Activated CD4-positive, CD25-positive, alpha-beta regulatory T cell treated with anti-CD3 and anti-CD28 coated beads, Interleukin-2, amount 50 U/mL, for 16 hours (primary cell): ENCODE measurements at places on chromosomes 2 and 18.

DNA sequence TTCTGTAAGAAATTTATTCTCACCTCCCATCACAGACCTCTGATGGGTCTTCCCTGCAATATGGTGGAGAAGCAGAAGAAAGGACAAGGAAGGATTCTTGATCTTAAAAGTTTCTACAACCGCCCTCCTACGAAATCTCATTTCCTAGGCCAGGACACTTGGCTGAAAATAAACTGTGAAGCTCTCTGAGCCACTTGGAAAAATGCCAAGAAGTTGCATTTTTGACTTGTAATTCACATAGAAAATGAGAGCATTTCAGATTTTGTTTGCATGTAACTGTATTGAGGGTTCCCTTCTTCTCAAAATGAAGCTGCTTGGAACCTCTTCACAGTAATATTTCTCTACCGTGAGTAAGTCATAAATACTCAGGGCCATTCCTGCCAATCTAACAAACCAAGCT, 458.3 kb upstream of the SLC14A2 start:
- no peak for DNase-seq

- DNase-seq, result no peak
These were observed 2.7 kb downstream of the EHD3 start for GRCh38 chr2:31236433-31237205.

- no peak for DNase-seq
These were observed 293.6 kb upstream of the THUMPD2 start for GRCh38 chr2:40072442-40073232.

- no peak for DNase-seq
These were observed 131.6 kb downstream of the VAPA start for GRCh38 chr18:10045296-10045891.

GRCh38 chr2:187541086-187542085, 12.8 kb downstream of the TFPI start:
- DNase-seq, result no peak

DNA sequence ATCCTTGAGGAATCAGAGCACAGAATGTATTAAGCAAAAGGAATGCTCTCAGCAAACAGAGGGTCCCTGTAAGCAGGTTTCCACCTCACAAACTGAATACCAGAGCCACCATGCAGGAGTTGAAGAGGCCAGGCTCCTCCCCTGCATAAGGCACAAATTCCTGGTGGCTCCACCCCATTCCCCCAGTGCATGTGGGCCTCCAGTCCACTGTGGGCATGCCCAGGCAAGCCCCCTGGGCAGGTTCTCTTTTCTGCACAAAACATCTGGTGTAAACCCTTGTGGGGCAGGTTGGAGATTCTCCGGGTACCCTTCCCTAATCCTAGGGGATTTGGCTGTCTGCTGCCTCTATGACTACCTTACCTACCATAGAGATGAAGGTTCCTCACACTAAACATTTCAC, 166.5 kb downstream of the PTPRM start:
- no peak for DNase-seq

DNA sequence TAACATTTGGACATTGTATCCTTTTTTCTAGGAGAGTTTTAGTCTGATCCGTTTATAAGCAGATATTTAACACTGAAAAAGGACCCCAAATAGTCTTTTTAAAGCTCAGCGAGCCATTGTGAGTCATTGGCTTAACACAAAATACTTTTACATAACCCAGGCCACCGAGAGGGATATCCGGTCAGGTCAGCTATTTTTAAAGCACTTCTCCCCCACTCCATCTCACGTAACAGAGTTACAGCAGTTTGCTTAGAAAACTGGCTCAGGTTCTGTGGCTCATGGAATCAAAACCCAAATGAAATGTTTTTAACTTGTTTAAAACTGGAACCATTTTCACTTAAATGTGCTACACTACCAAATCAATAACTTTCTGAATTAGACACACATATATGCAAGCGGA, 23.9 kb downstream of the COL4A3 start:
- DNase-seq, result no peak

- DNase-seq, result no peak
These were observed 42.8 kb downstream of the DLGAP1 start for GRCh38 chr18:4412286-4412685.

DNA sequence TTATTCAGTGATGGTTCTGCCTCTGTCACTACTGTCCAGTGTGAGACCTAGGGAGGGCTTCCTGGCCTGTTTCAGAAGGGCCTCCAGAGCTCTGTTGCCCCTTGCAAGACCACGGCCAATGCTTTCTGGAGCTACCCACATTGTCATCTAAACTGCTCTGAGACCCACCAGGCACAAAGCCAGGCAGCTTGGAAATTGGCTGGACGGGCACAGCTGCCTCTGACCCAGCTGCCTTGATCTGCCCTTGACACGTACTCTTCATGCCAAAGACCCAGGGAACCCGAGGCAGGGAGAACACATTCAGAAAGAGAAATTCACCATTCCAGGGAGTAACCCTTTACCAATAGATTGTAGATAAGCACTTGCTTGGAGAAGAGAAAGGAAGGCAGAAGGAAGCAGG, 183.7 kb upstream of the SIX2 start:
- DNase-seq, result no peak

- no peak for DNase-seq
These were observed 42.4 kb upstream of the NABP1 start for GRCh38 chr2:191635333-191636234.

DNA sequence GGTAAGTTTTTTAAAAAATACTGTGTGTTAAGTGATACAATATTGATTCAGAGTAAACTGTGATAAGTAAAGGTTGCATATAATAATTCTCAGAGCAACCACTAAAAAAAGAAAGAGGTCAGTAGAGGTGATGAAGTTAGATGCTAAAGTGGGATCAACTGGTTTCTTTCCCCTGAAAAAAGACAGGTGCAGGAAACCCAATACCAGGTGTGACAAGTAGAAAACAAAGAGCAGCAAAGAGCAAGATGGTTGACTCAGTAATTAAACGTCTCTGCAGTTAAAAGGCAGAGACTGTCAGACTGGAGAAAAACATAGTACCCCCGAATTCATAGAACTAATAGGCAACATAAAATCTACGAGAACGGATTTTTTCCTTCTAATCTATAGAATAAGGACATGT, 128.3 kb downstream of the ATP9B start:
- DNase-seq, result no peak

DNA sequence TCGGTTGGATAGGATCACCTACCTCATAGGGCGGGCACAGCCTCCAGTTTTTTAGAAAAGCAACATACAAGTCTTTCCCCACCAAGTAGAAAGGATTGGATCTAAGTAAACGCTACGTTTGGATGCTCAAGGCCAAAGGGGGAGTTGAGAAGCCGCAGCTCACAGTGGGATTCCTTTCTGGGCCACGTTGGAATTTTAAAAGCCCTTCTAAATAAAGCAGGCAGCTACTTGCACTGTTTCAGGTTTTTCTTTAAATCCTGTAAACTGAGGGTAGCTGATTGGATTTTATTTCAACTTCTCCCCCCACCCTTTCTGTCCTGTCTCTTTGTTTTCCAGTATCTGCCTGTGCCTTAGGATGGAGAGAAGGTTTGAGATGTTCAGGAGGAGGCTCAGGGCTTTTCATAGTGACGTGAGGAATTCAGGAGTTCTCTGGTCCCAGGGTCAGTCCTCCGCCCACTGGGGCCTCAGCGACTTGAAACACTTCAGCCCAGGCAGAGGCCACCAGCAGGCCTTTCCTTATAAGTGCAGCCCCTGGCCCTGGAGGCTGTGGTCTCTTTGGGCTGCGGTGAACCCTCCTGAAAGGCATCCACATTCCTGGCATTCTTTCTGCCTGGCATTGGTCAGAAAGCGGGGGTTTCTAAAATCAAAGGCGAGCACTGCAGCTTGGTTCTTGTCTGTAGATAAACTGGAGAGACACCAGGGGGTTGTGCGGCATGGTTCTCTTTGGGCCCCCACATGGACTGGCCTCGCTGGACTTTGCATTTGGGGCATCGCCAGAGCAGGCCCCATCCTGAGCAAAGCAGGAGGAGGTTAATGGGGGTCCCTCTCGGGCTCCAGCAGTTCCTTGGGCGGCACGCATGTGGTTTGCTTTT, 44.5 kb downstream of the SH3BP4 start:
- no peak for DNase-seq

DNA sequence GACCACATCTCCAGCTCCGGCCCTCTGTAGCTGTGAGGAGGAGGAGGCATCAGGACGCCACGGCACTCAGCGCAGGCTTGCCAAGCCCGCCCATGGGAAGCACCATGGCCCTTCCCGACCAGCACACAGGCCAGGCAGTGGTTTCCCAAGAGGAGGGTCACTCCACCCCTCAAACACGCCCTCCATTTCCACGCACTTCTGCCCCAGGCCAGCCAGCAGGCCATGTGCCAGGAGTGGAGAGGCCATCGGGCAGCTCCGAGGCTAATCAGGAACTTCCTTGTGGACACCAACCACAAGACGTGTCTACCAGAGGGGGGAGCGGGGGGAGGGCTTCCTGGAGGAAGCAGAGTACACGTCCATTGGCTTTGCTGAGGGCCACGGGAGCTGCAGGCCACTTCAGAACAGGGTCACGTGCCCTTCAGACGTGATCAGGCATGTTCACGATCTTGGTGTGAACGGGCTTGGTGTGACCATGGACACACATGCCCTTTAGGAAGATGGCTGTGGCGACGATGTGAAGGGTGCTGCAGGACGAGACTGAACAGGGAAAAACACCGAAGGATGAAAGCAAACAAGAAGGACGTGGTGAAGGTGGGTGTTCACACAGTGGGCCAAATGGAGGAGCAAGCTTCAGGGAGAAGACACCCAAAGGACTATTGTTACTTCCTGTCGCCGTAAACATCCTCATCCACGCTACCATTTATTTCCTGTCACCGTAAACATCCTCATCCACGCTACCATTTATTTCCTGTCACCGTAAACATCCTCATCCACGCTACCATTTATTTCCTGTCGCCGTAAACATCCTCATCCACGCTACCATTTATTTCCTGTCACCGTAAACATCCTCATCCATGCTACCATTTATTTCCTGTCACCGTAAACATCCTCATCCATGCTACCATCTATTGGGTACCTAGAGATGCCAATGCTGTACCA, 6.5 kb upstream of the MTERF4 start:
- DNase-seq, result no peak

- DNase-seq, result no peak
These were observed 11.8 kb upstream of the LHCGR start for GRCh38 chr2:48767330-48767729.

GRCh38 chr2:94996305-94997100, 29.0 kb upstream of the MAL start:
- no peak for DNase-seq

- no peak for DNase-seq
These were observed 110.2 kb downstream of the ANTXR1 start for GRCh38 chr2:69123182-69123581.

DNA sequence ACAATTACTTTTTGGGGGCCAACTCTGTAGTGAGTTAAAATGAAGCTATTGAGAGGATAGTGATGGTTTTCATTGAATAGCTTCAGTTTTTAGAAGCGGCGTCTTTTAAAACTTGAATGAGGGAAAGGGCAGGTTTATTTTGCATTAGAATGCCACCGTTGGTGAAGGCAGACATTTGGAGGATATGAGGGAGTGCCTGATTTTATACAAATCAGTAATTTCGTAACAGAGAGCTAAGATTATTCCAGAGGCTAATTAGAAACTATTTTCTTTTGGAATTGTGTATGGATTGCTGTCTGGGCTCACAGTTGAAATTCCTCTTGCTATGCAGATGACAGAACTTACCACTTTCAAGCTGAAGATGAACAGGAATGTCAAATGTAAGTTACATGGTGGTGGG, 67.6 kb downstream of the ITGB1BP1 start:
- no peak for DNase-seq

DNA sequence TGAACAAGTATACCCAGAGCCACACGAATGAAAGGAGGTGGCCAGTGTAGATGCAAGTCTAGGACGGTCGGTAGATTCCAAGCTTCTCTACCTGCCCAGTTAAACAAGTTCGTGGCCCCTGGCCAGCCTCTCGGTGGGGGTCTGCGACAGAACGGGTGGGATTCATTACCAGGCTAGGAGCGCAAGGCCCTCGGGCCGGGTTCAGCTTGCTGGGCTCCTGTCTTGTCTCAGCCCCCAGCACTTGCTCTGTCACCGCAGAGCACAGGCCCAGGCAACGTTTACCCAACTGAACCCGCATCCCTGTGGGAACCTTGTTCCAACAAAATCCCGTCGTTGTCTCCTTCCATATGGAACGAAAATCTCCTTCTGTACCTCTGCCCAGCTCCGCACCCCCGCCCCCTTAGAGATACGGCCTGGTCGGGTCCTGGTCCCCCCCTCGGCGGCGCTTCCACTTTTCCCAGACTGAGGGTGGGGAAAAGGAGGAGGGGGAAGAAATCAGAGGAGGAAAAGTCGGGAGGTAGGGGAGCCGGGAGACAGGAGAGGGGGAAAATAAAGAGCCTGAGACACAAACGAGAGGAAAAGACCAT, 1.9 kb upstream of the EMX1 start:
- no peak for DNase-seq

GRCh38 chr18:11999429-11999828, 18.1 kb downstream of the IMPA2 start:
- no peak for DNase-seq

GRCh38 chr2:211737282-211737681, 801.3 kb downstream of the ERBB4 start:
- DNase-seq, result no peak

DNA sequence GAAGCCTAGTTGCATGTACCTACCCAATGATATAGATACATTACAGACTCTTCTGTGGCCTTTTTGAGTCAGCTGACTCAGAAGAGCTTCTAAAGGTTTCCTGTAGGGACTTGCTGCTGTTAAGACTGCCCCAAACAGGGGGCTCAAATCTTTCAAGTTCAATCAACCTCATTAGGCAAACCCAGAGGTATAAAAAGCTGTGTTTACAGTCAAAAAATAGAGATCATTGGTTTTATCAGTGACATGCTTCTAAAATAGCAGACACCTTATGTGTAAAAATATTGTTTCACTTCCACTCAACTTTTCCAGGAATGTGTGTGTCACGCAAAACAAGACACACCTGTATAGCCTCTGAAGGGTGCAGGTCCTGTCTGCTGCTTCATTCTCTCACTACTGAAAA, 624.3 kb upstream of the FANCL start:
- no peak for DNase-seq

DNA sequence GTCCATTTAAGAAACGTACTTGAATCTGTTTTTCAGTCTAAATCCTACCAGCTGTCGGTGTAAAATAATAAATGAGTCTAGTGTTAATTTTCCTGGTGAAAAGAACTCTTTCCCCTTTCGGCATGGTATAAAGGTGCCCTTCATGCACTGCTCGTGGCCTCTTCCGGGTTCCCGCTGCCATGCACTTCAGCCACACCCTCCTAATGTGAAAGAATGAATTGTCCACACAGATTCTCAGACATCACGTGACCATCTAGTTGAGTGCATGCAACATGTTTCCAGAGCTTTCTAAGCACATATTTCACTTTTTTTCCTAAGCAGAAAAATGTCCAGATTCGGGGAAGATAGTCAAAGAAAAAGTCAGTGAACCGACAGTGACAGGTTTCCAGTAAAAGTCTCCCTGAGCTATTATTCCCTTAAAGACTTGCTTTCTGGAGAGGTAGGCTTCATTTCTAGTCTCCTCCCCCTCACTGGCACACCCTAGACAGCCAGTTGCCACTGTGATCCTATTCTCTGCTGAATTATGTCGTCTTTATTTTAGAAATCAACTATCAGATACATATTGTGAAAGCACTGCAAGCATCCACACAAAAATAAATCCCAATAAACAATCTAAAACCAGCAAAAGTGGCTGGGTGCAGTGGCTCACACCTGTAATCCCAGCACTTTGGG, 65.9 kb upstream of the RPL31 start:
- DNase-seq, result no peak

GRCh38 chr18:63160172-63160995, 159.2 kb downstream of the BCL2 start:
- no peak for DNase-seq
